NCI-H187 (cell line): ENCODE measurements at places on chromosomes 4 and X.
A peak's percentile ranks its signal among the peaks of the same experiment; 100 is the strongest.

- DNase-seq, result no peak
Observed at GRCh38 chr4:107133965-107134653, 98.0 kb upstream of the DKK2 start.

DNA sequence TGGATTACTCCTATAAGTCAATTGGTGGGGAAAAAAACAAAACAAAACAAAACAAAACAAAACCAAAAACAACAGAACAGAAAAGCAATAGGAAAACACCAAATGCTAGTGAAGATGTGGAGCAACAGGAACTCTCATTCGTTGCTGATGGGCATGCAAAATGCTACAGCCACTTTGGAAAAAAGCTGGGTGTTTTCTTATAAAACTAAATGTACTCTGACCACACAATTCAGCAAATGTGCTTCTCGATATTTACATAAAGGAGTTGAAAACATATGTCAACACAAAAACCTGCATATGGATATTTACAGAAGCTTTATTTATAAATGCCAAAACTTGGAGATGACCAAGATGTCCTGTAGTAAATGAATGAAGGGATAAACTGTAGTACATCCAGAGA is 703.6 kb upstream of the FAM241A start:
- no peak for DNase-seq

DNA sequence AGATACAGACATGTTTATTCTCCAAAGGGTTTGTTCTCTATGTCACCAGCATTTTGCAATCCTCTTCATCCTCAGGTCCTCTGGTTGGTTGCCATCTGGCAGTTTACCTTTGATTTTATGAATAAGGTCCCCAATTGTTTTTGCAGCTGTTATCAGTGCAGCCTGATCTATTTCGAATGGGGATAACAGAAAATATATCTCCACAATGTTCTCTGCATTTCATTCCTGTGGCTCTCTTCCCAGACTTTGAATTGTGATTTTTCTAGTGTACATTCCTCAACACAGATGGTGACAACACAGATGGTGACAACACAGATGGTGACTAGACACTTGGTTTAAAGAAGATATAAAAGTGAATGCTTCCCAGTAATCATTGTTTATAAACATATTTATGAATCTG is 74.1 kb downstream of the FBXO8 start:
- DNase-seq, result no peak

GRCh38 chr4:176789955-176790354 is 2.8 kb downstream of the VEGFC start:
- DNase-seq, result no peak

GRCh38 chr4:25817059-25817681 is 45.6 kb downstream of the SEL1L3 start:
- no peak for DNase-seq

DNA sequence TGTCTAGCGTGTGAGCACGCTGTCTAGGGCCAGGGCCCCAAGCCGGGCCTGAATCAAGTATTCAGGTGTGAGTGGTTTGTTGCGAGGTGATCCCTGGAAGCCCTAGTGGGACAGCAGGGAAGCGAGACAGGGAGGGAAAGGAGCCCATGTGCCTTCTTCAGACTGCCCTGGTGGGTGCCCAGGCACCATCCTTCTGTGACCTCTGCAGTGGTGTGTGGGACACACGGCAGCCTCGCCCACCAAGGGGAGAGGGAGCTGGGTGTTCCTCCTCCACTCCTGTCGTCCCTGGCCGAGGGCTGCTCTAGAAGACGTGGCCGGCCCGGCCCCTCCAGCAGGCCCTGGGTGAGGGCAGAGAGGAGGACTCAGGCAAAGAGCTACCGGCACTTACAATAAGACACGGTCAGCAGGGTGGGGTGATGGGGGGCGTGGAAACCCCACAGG is 47.4 kb downstream of the HTRA3 start:
- DNase-seq, result no peak

DNA sequence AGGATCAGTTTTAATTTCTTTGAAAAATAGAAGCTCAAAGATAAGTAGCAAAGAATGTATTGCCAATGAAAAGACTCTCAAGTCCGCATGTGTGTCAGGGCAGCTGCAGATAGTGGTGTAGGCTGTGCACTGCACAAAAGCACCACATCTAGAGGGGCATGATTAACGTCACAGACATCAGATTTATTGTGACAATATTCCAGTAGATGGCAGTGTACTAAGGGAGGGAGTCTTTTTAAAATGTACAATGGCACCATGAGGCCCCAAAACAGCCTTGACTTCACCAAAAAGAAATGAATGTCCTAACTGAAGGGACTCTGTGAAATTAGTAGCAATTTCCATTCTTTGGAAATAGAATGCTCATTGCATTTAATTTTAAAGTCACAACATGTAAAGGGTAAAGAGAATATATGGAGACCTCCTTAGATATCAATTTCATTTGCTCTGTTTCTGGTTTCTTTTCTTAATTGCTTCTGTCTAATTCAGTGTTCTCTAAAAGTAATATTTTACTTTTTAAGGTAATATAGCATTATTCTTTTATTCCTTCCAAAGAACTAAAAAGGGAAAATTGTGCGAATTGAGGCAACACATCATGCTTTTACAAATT is 98.4 kb downstream of the ZNF827 start:
- no peak for DNase-seq

DNA sequence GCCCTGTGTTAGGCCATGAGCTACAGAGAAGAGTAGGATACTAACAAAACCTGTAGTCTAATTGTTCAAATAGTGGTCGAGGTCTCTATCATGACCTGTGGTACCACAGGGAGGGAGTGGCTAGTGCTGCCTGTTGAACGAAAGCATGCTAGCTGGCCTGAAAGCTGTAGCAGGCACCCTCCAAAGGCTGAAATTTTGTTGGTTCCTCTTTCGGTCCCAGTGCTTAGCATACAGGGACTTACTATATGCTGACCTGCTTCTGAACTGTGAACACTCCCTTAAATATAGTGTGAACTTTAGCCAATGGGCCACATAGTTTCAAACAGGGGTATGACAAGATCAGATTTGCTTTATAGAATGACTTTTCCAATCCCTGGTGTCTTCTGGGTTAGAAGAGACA is 113.4 kb downstream of the PJA1 start:
- no peak for DNase-seq

- no peak for DNase-seq
Observed at GRCh38 chrX:96591421-96591820, 93.2 kb upstream of the DIAPH2 start.

DNA sequence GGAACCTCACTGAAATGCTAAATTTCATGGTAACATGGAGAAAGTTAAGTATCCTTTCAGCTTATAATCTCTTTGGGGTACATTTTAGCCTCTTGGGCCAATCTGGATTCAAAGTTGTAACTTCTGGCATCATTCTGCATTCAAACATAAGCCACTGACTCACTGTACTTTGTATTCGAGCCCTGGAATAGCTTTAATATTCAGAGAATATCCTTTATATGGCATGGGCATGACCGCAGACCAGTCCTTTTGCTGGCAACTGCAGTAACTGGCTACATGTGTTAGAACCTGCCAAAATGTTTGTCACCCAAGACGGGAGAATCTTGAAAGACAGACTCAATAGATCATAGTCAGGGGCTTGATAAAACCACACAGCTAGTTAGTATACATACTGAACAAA is 3.3 kb downstream of the GASK1B start:
- no peak for DNase-seq

- DNase-seq, result no peak
Observed at GRCh38 chr4:145884775-145885174, 53.8 kb downstream of the ZNF827 start.

DNA sequence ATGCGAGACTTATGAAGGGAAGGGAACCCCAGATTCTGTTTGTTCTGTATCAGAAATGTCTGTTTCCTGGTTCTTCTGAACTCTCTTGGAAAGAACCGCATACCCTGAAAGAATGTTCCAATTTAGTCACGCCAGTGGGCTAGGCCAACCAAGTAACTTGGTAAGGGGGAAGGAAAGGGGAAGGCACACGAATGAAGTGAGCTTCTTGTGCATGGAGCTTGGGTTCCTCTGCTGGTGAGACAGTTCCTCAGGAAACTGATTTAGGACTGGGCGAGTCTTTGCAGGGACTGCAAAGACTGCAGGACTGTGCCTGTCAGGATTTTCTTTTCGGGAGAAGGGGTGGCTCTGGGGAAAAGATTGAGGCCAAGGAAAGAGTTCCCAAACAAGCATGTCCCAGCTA is 35.6 kb downstream of the FRMPD3 start:
- no peak for DNase-seq

DNA sequence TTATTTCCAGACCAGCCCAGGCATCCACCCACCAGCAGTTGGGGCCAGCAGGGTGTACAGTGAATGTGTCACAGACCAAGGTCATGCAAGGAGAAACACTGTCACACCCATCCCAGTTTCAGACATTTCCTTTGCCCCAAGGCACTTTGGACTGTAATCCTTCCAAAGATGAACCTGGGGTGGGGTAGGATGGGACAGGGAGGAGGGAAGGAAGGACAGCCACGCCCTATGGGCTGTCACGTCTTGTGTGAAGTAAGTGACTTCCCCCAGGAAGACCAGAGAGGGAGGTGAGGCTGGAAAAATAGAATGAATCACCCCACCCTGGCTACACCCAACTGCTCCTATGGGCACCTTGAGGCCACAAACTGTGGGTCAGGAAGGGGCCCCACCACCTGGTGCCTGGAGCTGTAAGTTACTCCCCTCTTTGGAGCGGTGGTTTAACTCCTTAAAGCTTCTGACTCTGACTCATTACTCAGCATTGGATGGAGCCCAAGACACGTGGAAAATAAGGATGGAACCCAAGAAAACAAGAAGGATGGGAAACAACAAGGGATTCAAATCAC is 349.9 kb upstream of the KLF3 start:
- DNase-seq, result no peak

DNA sequence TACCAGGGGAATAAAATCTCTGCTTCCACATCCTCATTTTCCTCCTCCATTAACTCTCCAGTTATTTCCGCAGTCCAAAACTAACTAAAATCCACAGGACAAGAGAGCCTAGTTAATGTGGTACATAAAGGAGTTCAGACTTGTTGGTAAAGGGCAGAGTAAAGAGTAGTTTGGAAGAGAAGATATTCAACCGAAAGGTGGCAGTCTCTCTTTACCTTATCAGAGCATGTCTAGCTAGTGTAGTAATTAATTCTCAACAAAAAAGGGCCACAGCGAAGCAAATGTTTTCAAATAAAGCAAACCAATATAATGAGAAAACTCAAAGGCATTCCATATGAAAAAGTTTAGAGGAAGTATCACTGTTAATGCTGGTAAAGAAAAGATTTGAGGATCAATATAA is 286.5 kb downstream of the GLUD2 start:
- no peak for DNase-seq

DNA sequence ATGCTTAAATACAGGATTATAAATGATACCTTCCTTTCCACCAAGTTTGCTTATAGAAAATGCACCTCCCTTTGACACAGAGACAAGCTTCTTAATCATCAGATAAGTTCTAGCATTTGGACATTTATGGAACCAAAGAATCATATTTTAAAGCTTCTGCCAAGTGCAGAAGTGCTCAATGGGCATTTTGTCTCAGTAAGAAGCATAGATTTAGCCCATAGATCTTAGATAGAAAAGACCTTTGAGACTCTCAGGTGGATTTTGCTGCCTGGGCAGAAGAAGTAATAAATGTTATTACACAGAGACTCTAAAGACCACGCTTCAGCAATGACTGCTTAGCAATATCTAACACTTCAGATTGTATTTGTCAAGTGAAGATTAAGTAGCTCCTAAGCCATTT is 174.6 kb downstream of the VEGFC start:
- no peak for DNase-seq

- no peak for DNase-seq
Observed at GRCh38 chr4:142311916-142312315, 534.2 kb downstream of the INPP4B start.

DNA sequence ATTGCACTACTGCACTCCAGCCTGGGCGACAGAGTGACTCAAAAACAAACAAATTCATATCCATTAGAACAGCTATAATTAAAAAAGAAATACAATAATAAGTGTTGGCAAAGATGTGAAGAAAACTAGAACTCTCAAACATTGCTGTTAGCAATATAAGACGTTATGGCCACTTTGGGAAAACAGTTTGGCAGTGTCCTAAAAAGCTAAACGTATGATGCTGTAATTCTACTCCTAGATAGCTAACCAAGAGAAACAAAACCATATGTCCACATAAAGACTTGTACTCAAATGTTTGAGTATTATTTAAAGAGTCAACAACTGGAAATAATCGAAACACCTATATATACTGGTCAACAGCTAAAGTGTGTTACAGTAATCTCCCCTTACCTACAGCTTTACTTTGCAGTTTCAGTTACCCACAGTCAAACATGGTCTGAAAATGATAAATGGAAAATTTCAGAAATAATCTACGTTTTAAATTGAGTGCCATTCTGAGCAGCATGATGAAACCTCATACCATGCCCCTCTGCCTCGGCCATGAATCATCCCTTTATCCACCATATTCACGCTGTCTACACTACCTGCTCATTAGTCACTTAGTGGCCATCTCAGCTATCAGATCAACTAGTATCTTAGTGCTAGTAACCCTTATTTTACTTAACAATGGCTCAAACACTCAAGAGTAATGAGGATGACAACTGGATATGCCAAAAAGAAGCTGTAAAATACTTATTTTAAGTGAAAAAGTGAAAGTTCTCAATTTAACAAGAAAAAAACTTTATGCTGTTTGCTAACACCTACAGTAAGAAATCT is 4.9 kb downstream of the ELF2 start:
- no peak for DNase-seq

DNA sequence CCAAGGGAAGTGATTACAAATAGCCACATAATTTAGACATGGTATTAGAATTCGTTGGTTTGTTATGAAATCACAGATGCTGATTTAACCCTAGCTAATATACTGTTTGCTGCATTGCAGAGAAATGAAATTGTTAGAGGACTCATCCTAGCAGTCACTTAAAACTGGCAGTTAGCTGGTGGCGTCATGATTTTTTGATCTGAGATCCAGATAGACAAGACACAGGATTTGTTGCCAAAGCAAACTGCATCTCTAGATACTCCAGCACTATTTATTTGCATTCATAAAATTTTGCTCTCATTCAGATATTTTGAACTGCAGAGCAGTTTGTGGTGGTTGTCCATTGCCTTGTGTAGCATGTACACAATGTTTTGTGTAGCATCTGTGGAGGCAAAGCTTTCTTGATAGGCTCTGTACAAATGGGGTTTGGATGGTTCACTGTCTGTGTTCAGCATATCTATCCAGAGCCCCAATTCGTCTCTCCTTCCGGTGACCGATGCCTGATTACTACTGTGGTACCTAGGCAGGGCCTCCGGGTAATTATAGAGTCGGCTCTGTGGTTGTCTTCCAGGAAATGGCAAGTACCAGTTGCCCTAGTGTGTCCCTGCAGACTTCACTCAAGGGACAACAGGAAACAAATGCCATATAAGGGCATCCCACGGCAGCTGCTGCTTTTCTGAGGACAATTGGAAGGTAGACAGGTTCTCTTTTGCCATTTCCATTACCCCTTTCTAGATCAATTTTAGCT is 30.1 kb upstream of the SPARCL1 start:
- peak; percentile 40 for DNase-seq

DNA sequence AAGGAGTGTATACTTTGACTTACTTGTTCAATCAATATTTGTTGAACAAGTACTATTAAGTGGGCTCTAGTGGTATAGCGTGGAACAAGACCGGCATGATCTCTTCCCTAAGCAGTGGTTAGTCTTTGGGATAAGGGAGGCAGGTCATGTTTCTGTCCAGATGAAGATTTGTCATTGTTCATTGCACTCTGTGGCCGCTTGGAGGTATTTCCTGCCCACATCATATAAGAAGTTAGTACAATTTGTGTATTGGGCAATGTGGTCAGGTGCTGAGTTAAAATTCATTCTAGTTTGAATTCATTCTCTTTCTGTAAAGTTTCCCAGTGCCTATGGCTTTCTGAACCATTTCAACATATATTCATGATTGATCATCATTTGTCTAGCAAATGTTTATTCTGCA is 101.1 kb upstream of the SHISA3 start:
- no peak for DNase-seq
